ENCODE measurements at places on chromosomes 7 and 10.
A peak's percentile ranks its signal among the peaks of the same experiment; 100 is the strongest.

DNA sequence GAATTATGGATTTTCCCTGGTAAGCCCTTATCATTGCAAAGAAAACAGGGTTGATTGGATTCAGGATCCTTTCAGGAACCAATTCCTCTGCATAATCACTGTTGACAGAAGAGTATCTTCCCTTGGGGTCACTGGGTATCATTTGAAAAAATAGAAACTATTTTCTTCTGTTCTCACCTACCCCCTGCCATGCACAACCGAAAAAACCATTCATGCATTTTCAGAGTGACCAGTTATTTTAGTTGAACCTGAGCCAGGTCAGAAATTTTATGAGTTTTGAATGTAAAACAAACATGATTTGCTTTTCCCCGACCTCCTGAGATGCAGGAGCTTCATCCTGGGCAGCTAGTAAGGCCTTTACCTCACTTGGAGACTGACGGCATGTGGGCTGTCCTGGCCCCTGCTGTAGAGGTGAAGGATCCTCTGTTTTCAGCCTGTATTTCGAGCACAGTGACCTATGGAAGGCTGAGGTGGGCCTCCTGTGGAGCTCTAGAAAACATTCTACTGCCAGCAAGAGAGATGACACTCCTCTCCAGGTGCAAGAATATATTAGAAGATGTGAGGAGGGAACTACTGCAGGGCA is 30.1 kb downstream of the TMEM178B start:
- DNase-seq = no peak

GRCh38 chr7:121083138-121083789 is 94.8 kb downstream of the CPED1 start:
- no peak for DNase-seq

GRCh38 chr7:12458520-12459131 is 55.0 kb upstream of the VWDE start:
- DNase-seq = no peak

GRCh38 chr10:102287991-102288390 is 42.7 kb downstream of the GBF1 start:
- DNase-seq = no peak

GRCh38 chr7:10939237-10939910 is 34.3 kb upstream of the PHF14 start:
- no peak for DNase-seq

DNA sequence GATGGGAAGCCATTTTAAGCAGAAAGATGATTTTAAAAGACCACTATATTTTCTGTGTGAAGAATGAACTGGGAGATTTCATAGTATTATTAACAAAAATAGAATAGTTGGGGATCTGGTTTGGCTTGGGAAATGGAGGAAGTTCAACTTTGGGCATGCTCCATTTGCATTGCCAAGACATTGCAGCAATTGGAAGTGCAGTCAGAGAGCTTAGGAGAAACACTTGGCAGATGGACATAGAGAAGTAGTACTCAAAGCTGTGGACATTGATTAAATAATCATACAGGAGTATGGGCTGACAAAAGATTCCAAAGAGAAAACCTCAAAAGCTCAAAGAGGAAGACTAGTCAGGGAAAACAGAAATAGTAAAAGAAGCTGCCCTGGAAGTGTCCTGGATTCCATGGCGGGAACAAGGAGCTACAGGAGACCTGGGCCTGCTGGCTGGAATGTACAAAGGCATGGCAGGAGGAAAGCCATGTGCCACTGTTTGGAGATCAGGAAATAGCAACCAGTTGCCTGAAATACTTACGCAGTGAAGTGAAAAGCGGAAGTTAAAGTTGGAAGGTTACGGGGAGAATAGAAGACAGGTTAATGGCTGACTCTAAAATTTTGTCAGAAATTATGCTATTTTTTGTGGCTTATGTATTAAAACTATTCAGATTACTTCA is 93.6 kb upstream of the MXI1 start:
- no peak for DNase-seq

DNA sequence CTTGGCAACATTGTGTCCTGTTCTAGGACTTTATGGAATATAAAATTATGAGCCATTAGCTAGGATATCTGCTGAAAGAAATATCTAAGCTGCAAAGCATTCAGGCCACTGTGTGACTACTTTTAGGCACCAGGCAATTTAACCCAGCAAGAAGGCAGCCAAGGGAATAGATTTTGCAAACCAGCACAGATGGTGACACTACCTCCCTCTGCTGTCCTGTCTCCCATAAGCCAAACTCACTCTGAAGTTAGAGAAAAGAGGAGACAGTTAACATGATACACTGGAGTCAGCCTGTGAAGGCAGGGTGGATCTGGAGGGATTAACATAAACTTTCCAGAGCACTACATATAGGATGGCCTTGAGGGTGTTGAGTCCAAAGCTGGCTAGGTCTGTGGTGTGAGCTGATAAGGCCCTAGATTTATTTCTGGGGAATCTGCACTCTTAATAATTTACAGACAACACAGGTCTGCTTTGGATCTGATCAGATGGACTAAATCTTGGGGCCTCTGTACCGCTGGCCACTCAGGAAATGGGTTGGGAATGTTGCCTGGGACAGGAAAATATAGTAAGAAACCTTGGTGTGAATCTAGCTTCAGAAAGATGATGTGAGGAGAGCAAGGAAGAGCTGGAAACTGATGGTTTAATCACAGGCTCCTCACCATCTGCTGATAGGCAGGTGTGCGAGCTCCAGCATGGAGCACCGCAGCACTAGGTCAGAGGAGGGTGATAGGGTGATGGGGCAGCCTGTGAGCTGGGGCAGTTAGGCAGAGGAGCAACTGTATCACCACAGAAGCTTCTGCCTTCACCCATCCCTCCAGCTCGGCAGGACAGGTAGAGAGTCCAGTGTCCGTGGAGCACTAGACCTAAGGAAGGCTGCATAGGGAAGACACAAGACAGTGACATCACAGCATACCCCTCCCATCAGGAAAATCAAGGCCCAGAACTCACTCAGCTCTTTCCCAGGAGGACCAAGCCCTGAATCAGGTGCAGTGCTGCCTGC is 229.9 kb upstream of the PRSS1 start:
- DNase-seq = no peak

DNA sequence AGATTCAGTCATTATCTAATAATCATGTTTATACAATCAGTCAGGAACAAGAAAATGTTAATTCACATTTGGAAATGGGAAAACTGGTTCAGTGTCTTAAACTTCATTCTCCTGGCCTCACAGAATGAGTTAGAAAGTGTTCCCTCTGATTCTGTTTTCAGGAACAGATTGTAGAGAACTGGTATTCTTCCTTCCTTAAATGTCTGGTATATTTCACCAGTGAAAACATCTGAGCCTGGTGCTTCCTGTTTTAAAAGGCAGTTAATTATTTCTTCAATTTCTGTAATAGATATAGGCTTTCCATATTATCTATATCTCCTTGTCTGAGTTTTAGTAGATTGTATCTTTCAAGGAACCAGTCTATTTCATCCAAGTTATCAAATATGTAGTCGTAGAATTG is 97.1 kb upstream of the TMEM168 start:
- DNase-seq = no peak

DNA sequence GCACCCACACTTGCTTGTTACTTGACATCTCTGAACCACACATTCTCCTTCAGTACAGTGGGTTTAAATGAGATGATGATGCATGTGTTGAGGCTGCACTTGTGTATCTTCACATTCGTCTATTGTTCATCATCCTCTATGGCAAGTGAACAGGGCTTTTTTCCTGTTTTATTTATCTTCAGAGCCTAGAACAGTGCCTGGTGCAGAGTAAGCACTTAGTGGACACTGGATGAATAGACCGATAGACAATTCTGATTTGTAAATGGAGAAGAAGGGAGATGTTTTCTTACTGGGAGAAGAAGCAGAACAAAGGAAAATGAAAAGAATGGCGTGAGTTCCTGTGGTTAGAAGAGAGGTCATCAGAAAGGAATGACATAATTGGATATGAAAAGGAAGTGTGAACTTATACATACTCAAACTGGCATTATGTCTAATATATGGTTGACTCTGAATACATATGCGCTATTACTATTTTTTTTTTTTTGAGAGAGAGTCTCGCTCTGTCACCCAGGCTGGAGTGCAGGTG is 99.7 kb downstream of the AVL9 start:
- no peak for DNase-seq

DNA sequence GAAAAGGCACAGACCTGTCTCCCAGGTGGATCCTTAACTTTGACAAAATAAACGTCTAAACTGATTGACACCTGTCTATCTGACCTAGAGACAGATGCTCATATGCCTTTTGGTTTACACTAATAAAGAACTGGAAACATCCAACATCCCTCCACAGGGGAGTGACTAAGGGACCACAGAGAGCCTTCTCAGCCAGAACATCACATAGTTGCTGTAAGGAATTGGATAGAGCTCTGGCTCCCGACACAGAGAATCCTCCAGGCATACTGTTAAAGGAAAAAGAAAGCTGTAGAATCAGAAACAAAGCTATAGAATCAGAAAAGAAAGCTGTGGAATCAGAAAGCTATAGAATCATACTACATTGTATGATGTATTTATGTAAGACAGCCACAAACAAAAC is 258.8 kb downstream of the STK31 start:
- DNase-seq = no peak

- no peak for DNase-seq
These were observed 120.5 kb upstream of the ZWINT start for GRCh38 chr10:56481521-56482091.

- DNase-seq = no peak
These were observed 125.4 kb downstream of the JAZF1 start for GRCh38 chr7:28055161-28055544.

- no peak for DNase-seq
These were observed 258.0 kb downstream of the XPNPEP1 start for GRCh38 chr10:109665321-109665720.

DNA sequence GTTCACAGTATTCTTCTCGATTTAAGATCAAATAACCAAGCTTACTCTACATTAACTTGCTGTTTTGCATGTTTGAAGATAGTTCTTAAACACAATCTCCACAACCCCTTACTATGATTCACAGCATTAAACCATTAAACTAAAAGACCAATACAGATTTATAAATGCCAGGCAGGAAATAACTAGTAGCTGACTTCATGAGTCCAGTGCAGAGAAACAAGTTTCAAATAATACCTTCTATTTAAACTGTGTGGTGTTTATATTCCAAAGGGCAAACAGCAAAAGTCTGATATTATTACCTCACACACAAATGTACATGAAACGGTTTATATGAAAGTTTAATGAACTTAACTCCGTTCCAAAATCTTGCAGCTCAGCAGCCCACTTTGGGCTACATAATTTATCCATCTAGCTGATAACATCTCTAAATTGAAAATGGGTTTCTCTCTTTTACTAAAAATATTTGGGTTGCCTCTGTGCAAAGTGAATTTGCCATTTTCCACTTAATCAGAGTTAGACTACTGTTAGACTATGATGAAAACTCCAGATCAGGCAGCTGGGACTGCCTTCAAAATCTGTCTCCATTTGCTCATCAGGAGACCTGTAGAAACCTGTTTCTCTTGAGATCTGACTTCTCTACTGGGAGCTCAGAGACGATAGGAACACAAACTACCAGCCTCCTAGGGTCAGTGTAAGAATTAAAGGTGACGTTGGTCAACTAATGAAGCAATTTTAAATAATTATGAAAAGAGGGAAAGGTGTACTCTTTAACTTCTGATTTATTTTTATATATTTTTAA is 287.3 kb downstream of the FZD1 start:
- DNase-seq = no peak

GRCh38 chr7:35007768-35008167 is 29.5 kb downstream of the DPY19L1 start:
- no peak for DNase-seq

GRCh38 chr10:124737708-124738107 is 6.5 kb downstream of the FAM53B start:
- no peak for DNase-seq

DNA sequence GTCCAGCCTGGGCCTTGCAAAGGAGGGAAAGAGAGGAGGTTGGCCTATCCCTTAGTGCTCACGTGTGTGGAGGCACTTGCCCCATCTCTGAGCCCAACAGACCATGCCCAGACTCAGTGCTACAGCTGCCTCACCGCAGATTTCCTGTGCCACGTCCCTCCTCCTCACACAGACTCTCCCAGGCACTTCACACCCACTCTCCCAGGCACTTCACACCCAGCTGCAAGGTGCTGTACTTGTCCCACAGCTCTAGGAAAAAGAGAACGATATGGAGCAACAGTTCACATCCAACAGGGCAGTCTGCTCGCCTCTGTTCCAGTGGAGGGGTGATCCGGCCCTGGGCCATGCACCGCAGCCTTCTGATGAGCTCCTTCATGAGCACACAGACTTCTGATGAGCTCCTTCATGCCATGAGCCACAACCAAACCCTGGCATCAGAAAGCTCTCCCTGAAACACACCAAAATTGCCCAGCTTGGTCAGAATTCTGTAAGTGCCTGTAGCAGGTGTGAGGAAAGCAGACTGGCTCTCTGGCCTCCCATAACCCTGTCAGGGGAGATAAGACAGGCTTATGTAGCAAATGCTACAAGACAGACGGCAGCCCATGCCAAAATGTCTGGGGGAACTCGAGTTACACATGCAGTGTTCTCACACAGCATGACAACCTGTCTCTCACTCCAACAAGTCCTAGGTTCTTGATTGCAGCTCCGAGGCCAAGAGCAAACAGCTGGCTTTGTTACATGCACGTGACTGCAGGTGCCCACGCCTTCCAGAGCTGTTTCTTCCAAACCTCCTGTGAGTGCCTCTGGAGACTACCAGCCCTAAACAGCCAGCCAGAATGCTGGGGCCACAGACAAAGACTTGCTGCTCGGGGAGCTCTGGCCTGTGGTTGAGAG is 348.5 kb downstream of the GRID1 start:
- peak; percentile 88 for DNase-seq

GRCh38 chr10:83367036-83367435 is 772.3 kb upstream of the GHITM start:
- DNase-seq = no peak

DNA sequence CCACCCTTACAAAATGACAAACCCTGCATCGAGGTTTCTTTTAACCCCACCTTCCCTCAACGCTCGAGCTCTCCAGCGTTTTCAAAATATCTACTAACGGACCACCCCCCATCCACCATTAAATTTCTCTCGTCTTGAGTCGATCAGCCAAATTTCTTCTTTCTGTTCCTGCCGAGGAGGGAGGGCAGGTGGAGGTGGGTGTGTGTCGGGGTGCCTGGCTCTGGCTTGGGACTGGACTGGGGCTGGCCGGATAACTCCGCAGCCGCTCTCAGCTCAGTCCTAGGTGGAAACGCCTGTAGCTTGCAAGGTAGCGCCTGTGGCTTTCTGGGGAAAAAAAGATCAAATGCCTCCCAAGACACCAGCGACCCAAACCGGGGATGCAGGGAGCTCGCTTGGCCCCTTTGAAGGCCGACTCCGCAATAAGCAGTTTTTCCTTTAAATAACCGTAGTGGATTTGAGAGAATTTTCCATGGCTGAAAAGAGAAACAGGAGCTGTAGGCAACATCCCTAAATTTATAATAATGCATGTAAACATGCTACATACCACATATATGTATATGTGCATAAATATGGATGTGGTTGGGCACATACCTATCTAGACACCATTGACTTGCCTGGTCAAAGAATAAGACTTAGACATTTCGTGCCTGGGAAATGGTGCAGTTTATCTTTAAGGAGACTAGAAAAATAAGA is 1.9 kb upstream of the TMEM178B start:
- DNase-seq = peak; percentile 81

GRCh38 chr7:137399827-137400823 is 56.6 kb upstream of the PTN start:
- no peak for DNase-seq
